ENCODE measurements at places on chromosomes 7 and 10.

- DNase-seq: no peak
These were observed 81.0 kb downstream of the SNX10 start for GRCh38 chr7:26372704-26373103.

DNA sequence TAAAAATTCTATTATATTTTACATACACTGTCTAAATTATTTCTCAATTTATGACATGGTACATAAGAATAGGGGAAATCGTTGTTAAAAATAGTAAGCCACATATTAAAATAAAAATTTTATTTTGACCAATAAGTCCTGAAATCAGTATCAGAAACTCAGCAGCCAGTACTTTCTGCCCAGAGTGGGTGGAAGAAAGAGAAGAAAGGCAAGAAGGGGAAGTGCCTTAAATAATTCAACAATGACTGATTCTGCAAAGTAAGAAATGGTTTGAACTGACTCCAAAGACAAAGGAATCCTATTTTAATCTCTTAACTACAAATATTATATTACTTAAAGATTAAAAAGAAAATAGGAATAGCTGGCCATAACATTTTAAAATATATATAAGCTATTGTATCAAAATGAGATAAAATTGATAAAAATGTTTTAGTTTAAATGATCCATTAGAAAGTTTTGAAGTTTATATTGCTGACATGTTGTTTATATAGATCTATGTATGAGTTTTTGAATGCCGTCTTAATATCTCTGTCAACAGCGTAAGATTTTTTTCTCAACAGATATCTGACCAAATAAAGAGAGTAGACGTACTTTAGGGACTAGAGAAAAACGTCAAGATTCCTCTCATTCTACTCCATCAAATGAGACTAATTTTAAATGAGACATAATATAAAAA lies 30.2 kb upstream of the NRCAM start:
- DNase-seq: no peak

DNA sequence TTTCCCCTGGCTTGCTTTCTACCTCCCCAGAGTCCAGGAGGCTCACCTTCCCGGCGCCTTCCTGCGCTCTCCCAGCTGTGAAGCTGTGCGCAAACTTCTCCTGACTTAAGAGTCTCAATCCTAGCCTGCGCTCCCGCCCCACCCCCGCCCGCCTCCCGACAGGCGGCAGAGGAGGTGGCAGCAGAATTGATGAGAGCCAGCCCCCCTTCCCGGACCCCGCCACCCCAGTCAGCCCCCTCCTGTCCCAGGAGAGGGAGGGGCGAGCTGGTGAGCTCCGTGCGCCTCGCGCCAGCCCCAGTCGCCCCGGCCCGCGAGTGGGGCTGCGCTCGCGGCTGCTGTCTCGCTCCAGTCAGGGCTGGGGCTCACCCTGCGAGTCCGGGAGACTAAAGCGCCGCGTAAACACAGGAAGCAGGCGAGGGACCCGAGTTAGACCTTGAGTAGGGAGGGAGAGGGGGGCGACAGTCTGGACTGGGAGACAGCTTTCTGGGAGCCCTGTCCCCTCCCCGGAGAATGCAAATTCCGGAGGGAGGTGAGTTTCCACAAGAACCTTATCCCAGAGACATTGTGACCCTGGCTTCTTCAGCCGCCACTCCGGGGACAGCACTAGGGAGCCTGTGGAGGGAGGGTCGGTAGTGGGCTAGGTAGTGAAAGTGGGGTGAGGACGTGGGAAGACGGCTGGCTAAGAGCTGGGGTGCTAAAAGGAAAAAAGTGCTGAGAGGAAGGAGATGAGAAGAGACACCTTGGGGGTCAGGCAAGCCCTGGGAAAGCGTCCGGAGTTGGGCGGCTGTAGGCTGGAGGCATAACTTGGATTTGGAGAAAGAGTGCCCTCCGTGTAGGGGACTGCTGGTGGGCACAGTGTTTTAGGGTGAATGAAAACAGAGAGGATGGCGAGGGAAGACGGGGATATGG lies at the start of gene CALCR:
Gene CALCR, minus strand, starts transcription at position 79 of the 909 bp plus-strand sequence. CDS start 87,743 bp downstream, outside the sequence.
- DNase-seq: no peak

GRCh38 chr7:70380421-70381015 lies 751.4 kb upstream of the GALNT17 start:
- no peak for DNase-seq

- peak; percentile 44 for DNase-seq
These were observed 699.9 kb downstream of the INHBA start for GRCh38 chr7:41002741-41003610.

- DNase-seq: no peak
These were observed 221.6 kb upstream of the IMMP2L start for GRCh38 chr7:111783854-111784253.

- no peak for DNase-seq
These were observed 31.8 kb upstream of the VCL start for GRCh38 chr10:73965890-73966768.

GRCh38 chr7:54729107-54729506 lies 29.9 kb downstream of the SEC61G start:
- DNase-seq: no peak

GRCh38 chr7:37108615-37109014 lies 340.0 kb downstream of the ELMO1 start:
- DNase-seq: no peak

GRCh38 chr10:120575411-120575810 lies 118.4 kb downstream of the PLPP4 start:
- no peak for DNase-seq

DNA sequence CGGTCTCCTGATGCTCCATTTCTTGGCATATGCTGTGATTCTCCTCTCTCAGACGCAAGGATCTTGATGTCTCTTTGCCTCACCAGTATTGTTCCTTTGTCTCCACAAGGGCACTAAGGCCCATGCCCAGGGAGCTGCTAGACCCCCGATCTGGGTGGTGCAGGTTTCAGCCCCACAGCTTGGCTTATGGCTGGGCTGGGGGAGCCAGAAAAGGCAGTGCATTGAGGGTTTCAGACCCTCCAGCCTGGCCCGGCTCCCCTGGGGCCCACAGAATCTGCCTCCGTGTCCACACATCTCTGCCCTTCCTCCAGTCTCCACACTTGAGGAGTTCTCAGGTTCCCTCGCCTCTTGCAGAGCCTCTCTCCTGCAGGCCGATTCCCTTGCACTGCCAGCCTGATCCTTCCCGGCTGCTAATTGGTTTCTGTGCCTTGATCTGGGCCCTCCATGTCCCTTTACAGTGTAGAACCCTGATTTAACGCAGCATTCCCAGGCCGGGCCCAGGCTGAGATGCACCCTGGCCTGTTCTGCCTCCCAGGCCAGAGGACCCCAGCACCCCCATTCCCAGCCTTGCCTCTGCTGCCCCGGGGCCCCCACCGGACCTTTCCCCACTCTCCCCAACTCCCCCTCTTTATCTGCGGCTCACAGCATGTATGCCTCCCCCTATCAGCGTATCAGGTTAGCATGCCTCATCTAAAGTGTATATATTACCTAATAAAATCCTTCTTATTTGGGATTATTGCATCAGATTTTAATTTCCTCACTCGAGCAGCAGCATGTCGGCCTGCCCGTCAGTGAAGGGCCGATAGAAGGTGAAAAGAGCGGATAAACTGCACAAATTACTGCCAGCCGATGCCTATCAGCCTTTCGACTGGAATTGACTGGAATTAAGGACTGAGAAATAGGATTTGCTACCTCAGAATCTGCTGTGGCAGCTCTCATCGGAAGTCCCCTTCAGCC lies 145.7 kb downstream of the C10orf105 start:
- DNase-seq: no peak

GRCh38 chr10:100661520-100661919 lies 83.9 kb upstream of the PAX2 start:
- DNase-seq: no peak

DNA sequence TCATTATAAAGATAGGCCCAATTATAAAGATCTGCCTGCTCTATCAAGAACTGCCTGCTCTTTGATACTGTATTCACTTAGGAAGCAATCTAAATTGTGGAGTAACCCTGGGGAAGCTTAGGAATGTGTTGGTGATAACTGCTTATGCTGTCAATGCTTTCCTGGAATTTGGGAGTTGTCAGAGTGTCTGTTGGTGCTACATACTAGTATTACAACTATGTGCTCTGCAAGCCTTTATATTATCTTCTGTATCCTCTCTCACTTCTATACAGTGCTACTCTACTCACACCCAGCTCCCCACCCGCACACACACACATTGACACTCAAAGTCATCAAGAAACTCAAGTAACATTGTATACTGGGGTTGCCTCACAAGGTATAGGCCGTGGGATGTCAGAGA lies 6.1 kb downstream of the ZNF277 start:
- no peak for DNase-seq

All from activated naive CD8-positive, alpha-beta T cell treated with anti-CD3 and anti-CD28 coated beads, Interleukin-2, amount 10 ng/mL, durations not matched to agents 7 days and 5 days (primary cell).